ENCODE measurements at places on chromosomes 7 and 10. TPM values are rescaled to one million over a fixed set of nuclear protein-coding genes. Genes with fewer than 3 reads are reported as not detected.

DNA sequence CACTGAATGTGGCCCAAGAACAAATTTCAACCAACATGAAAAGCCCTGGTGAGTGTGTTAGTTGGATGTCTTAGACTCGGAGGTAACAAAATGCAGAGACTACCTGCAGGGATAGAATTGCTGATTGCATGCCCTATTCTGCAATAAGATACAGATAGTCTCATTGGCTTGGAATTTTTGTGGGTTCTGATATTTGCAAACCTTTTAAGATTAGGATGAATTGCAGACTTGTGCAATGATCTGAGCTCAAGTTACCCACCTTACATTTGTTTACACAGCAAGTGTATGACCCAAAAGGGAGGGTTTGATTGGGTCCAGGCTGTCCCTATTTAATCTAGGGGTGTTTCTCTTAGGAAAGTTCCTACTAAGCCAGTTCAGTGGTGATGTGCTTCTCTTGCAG lies 45.4 kb downstream of the GPR37 start:
- no peaks in the 10 kb centered on the region for H3K4me1 ChIP-seq
- H3K27me3 ChIP-seq: no peaks in the 10 kb centered on the region
- H3K27ac ChIP-seq: no peak overlapping the region

DNA sequence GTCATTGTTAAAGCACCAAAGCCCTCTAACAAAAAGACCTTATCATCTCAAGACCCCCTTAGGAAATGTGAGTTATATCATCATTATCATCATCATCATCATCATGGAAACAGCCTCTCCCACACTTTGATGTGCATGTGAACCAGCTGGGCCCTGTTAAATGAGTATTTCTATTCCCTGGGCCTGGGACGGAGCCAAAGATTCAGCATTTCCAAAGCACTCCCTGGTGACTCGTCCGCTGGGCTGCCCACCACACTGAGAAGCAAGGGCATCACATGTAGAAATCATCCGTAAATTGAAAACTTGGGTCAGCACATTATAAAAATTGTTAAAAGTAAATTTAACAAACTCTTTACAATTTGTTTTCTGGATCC lies 88.6 kb downstream of the PTPRN2 start:
- H3K27me3 ChIP-seq: no peaks in the 10 kb centered on the region
- no peak for DNase-seq
- H3K36me3 ChIP-seq: no peaks in the 10 kb centered on the region
- no peak overlapping the region for H3K4me3 ChIP-seq
- H3K27ac ChIP-seq: no peak overlapping the region

GRCh38 chr10:6973899-6974298 lies 393.8 kb upstream of the PRKCQ start:
- H3K27ac ChIP-seq: no peak overlapping the region
- no peaks in the 10 kb centered on the region for H3K27me3 ChIP-seq
- H3K4me1 ChIP-seq: no peaks in the 10 kb centered on the region
- no peak overlapping the region for H3K4me3 ChIP-seq
- peak; percentile 25 for DNase-seq

DNA sequence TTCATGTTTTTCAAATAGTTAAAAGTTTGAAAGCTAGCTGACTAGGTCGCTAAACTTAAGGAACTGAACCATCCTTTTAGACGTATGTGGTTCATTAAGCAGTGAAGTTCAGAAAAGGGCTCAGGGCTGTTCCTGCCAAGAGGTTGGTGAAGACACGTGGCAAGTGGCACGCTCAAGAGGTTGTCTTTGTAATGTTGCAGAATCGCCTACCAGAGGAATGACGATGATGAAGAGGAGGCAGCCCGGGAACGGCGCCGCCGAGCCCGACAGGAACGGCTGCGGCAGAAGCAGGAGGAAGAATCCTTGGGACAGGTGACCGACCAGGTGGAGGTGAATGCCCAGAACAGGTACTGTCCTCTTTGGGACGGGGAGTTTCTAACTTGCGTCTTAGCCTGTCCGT lies 57.8 kb upstream of the AGBL3 start:
- no peak overlapping the region for H3K4me3 ChIP-seq
- peaks cover 13% of the 10 kb centered on the region for H3K36me3 ChIP-seq
- H3K27me3 ChIP-seq: no peaks in the 10 kb centered on the region

GRCh38 chr7:144821067-144821466 lies 14.8 kb downstream of the TPK1 start:
- no peak overlapping the region for H3K4me3 ChIP-seq
- H3K36me3 ChIP-seq: no peaks in the 10 kb centered on the region
- no peak for DNase-seq

GRCh38 chr7:816751-817671 lies 15.3 kb upstream of the SUN1 start:
- DNase-seq: peak; percentile 89
- no peaks in the 10 kb centered on the region for H3K36me3 ChIP-seq
- H3K4me1 ChIP-seq: peaks cover 44% of the 10 kb centered on the region
- H3K4me3 ChIP-seq: peak overlapping the region; percentile 95

DNA sequence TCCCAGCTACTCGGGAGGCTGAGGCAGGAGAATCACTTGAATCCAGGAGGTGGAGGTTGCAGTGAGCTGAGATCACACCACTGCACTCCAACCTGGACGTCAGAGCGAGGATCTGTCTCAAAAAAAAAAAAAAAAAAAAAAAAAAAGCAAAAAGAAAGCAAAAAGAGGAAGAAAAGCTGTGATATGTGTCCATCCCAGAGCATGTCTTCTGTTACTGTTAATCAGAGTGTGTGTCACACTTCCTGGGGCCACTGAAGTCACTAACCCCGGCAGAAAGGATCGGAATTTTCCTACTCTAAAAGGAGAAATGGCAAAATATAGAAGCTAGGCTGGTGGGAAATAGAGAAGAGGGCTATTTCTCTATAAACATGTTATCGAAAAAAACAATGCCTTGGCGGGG lies 11.9 kb downstream of the PIK3AP1 start:
- H3K4me3 ChIP-seq: no peak overlapping the region
- no peaks in the 10 kb centered on the region for H3K27me3 ChIP-seq
- DNase-seq: no peak
- H3K27ac ChIP-seq: peak overlapping the region; percentile 62

DNA sequence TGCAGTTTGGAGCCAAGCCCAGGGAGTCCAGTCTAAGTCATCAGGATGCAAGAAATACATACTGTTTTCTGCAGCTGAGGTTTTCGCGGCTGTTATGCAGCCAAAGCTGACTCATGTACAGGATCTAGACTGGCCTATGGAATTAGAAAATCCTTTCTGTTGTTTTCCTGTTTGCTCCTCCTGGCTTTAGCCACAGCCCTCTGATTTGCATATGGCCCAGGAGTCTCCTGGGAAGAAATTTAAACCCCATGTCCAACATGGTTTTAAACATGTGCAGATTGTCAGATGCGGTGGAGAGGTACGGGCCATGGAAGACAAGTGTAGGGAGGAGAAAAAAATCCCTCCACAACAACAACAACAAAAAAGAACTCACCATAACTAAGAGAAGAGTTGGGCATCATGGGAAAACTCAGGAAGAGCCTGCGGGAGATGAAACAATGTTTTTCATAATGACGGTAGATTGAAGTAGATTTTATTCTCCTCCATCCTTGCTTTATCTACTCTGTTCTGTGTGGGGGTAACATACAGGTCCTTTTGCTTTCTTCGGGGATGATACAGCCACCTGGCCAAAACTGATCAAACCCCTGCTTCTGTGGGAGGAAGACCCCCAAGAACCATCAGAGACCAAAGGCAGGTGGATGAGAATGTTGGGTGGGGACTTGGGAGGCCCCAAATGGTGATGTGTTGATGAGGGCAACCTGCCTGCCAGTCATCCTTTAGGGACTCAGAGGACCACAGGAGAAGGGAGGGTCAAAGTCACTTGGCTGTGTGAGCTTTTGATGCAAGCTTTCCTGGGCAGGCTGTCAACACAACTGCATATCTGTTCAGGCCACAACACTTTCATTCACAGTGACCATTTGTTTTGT lies 29.8 kb upstream of the GNA12 start:
- peaks cover 14% of the 10 kb centered on the region for H3K4me1 ChIP-seq
- no peak overlapping the region for H3K27ac ChIP-seq
- no peak for DNase-seq
- no peaks in the 10 kb centered on the region for H3K27me3 ChIP-seq
- H3K4me3 ChIP-seq: no peak overlapping the region

GRCh38 chr10:49034925-49035324 lies 80.4 kb downstream of the VSTM4 start:
- H3K36me3 ChIP-seq: peaks cover 4% of the 10 kb centered on the region
- no peaks in the 10 kb centered on the region for H3K4me1 ChIP-seq
- H3K27ac ChIP-seq: no peak overlapping the region
- DNase-seq: peak; percentile 30

GRCh38 chr7:140196361-140197217 lies 19.8 kb upstream of the KDM7A start:
- no peak overlapping the region for H3K27ac ChIP-seq
- no peak overlapping the region for H3K4me3 ChIP-seq
- no peaks in the 10 kb centered on the region for H3K27me3 ChIP-seq
- no peak for DNase-seq
- no peaks in the 10 kb centered on the region for H3K4me1 ChIP-seq

DNA sequence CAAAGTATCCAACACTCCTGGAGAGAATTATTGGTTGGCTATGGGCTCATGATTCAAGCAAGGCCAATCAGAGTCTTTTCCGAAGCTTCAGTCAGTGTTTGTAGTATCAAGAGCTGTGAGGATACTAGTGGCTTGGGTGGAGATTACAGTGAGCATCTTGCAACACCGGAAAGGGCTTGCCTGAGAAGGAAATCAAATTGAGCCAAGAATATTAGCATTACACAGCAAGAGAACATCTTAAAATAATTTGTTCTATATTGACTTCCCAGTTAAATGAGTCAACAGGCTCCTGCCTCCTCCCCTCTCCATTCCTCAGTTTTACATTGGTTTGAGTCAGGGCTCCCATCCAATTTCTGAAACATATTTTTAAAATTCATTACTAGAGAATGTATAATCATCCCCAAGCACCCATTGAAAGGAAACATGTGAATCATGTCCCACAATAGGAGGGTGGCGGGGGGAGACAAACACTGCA lies 127.4 kb downstream of the ELAPOR2 start:
- H3K27me3 ChIP-seq: no peaks in the 10 kb centered on the region
- H3K36me3 ChIP-seq: no peaks in the 10 kb centered on the region
- H3K4me1 ChIP-seq: no peaks in the 10 kb centered on the region
- DNase-seq: no peak

DNA sequence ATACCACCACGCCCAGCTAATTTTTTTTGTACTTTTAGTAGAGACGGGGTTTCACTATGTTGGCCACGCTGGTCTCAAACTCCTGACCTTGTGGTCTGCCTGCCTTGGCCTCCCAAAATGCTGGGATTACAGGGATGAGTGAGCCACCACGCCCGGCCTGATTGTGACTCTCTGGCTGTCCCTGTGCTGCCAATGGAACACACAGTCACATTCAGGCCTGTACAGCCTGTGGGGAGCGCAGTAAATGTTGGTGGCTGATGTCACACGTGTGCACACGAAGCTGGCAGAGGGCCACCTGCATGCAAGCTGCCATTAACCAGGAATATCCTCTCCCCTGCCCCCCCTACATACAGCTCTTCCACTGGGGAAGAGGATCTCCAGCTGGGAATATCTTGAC lies 22.1 kb downstream of the POLL start:
- H3K4me1 ChIP-seq: peaks cover 25% of the 10 kb centered on the region
- H3K4me3 ChIP-seq: no peak overlapping the region
- DNase-seq: no peak
- H3K27ac ChIP-seq: no peak overlapping the region

DNA sequence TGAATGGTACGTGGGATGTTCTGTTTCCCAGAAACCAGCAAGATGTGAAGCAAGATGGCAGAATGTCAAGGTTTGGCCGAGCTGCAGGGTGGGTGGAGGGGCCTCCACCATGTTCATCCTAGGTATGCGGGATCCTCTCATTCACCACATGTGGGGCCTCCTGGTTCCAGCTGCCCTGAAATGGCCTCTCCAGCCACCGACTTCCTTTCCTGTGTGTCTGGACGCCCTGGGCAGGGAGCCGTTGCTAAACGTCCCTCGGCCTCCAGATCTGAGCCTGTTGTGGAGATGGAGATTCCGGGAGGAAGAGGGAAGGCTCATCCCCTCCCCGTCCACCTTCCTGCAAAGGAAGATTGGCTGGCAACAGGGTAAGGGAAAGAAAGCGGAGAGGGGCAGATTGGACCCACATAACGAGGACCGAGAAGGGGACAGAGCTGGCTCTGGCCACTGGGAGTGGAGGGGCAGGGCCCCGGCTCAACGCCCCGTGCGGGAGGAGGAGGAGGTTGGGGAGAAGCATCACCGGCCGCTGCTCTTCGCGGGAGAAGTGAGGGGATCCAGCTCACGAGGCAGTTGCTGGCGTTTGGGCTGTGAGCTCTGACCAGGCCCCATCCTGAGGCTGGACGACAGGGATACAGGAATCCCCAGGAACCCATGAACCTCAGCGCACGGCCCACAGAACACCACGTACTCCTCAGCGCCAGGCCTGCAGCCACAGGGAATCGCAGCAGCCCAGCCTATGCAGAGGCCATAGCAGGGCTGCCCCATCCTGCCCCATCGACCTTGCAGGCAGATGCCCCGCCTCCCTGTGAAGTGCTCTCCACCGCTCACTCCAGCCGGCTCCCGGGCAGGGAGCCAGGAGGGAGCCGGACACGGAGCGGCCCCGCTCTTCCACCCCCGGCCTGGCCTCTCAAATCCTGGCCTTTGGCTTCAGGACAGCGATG lies 98.3 kb downstream of the FOXL3 start:
- no peaks in the 10 kb centered on the region for H3K27me3 ChIP-seq
- no peak overlapping the region for H3K4me3 ChIP-seq
- DNase-seq: peak; percentile 90
- H3K4me1 ChIP-seq: no peaks in the 10 kb centered on the region
- H3K36me3 ChIP-seq: no peaks in the 10 kb centered on the region

DNA sequence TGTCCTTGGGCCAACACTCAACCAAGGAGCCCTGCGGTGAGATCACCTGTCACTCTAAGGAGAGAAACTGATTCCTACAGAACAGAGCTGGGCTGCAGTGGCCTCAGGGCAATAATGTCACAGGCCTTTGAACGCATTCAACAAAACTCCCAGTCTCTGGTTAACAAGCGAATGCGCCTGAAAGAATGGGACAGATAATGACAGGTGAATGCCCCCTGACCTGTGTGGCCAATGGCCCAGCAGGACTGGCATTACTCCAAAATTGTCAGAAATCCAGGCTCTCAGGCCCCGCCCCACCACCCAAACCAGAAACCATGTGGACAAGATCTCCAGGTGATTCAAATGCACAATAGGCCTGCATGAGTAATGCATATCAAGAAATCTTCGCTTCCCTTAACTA lies 277.7 kb upstream of the KLF6 start:
- peaks cover 15% of the 10 kb centered on the region for H3K4me1 ChIP-seq
- no peak for DNase-seq
- H3K36me3 ChIP-seq: no peaks in the 10 kb centered on the region
- H3K4me3 ChIP-seq: no peak overlapping the region
- H3K27ac ChIP-seq: no peak overlapping the region

AMZ1 gene
- total RNA-seq: 16.6 TPM

PCDH15 gene
- 1.0 TPM for total RNA-seq

LYZL2 gene
- not detected for total RNA-seq

NEUROD6 gene
- total RNA-seq: not detected

VIM gene
- total RNA-seq: 2,711 TPM

PON1 gene
- total RNA-seq: 1.0 TPM

ELMO1 gene
- total RNA-seq: 71.8 TPM
